OCI-M1 (cell line): ENCODE measurements at places on chromosomes 5 and 9.

DNA sequence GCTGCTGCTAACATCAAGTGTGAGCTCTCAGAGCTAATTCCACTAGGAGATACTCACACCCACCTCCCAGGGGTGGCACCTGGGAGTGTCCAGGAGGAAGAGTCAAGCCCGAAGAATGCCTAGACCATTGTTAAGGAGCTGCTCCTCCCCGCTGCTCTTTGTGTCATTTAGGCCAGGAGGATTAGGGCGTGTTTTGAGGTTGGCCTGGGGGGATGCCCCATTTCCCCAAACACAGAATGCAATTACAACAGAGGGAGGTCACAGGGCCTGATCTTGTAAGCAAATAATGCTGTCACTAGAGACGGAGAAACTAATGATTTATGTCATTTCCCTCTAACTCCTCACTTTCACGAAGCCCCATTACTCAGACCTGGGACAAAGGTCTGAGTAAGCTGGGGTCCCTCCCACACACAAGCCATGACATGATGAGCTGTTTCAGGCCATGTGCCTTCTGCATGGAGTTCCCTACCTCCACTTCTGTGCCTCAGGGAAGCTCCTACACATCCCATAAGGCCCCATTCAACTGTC is 312.5 kb downstream of the ACTL7B start:
- DNase-seq = no peak

- no peak for DNase-seq
Measured at GRCh38 chr5:126341906-126342630, 81.1 kb upstream of the GRAMD2B start.

- DNase-seq = no peak
Measured at GRCh38 chr9:2494562-2494961, 127.0 kb upstream of the VLDLR start.

GRCh38 chr9:119339056-119339455 is 30.2 kb downstream of the BRINP1 start:
- DNase-seq = no peak

- no peak for DNase-seq
Measured at GRCh38 chr5:72034770-72035169, 72.5 kb upstream of the MAP1B start.

GRCh38 chr5:154567155-154567554 is 89.1 kb upstream of the HAND1 start:
- no peak for DNase-seq

- no peak for DNase-seq
Measured at GRCh38 chr9:136194540-136194939, 10.4 kb downstream of the LHX3 start.

- peak; percentile 97 for DNase-seq
Measured at GRCh38 chr5:139482050-139482889, at the start of gene STING1. STING1 (minus strand) TSS chr5:139482758; CDS start chr5:139481704, 1,054 bp downstream.

DNA sequence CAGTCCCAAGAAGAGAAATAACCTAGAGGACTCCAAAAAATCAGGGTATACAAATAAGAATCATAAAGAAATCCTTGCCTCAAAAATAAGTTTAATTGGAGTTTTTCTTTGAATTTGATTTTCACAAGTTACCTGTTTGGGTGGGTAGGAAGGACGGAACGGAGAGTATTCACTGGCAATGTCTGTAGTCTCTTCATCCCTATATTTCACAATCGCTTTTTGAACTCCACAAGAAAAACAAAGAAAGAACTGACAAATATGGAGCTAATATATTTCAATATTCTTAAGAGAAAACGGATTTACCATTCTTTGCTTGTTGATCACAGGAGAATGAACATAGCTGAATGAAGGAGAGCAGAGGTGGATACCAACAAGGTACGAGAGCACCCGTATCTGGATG is 30.1 kb downstream of the MTMR12 start:
- DNase-seq = no peak

- DNase-seq = peak; percentile 68
Measured at GRCh38 chr5:147391781-147392180, 118.1 kb downstream of the DPYSL3 start.

GRCh38 chr5:173984218-173984617 is 4.8 kb upstream of the C5orf47 start:
- DNase-seq = peak; percentile 34

DNA sequence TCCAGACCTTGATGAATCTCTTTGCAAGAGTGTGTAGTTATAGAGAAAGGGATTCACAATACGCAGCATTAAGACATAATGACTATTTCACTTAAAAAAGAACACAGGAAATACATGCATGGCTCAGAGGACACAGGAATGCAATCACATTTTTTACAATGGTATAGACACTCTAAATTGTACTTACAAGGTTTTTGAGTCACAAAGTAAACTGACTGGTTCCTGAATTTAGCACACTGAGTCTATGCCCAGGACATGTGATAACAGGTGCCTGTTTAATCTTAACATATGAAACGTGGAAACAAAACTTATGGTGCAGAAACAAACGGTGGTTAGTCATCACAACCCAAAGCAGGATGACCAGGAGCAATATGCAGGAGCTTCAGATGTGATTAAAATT is 6.7 kb downstream of the EPB41L4A start:
- DNase-seq = no peak

DNA sequence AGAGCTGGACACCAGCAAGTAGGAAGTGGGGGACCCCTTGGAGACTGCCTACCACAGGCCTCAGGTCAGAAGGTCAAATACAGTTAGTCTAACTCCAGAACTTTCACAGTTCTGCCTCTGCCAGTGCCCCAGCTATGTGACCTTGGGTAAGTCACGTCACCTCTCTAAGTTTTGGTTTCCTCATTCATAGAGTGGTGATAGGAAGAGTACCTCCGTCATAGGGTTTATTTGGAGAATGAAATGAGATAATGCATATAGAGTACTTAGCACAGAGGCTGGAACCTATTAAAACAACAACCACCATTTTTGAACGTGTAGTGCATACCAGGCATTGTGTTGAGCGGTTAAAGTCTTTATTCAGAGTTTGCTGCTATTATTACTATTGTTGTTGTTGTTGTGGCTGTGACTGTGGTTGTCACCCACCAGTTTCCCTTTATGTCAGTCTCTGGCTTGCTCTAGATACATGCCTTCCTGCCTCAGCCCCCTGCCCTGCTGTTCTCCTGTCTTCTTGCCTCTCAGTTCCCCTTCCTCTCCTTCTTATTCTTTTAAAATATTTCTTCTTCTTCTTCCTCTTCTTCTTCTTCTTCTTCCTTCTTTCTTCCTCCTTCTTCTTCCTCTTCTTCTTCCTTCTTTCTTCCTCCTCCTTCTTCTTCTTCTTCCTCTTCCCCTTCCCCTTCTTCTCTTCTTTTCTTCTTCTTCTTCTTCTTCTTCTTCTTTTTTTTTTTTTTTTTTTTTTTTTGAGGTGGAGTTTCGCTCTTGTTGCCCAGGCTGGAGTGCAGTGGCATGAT is 67.8 kb downstream of the RALGPS1 start:
- no peak for DNase-seq

DNA sequence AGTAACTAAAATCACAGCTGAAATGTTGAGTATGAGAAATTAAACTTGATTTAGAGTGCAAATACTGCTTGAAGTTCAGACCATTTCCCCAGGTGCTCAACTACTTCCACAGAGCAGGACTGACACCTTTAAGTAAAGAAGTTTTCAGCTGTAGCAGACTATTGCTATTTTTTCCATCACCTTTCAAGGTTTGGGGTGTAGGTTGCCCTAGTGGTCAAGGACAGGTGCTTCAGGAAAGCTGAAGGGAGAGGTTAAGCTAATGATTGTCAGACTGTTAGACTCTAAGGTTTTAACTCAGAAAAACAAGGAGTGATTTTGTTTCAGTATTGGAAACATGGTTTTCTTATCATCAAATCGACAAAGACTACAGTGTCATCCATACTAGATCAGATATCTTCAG is 162.1 kb downstream of the CCDC192 start:
- no peak for DNase-seq

- DNase-seq = no peak
Measured at GRCh38 chr9:99016681-99017387, 73.1 kb downstream of the COL15A1 start.

DNA sequence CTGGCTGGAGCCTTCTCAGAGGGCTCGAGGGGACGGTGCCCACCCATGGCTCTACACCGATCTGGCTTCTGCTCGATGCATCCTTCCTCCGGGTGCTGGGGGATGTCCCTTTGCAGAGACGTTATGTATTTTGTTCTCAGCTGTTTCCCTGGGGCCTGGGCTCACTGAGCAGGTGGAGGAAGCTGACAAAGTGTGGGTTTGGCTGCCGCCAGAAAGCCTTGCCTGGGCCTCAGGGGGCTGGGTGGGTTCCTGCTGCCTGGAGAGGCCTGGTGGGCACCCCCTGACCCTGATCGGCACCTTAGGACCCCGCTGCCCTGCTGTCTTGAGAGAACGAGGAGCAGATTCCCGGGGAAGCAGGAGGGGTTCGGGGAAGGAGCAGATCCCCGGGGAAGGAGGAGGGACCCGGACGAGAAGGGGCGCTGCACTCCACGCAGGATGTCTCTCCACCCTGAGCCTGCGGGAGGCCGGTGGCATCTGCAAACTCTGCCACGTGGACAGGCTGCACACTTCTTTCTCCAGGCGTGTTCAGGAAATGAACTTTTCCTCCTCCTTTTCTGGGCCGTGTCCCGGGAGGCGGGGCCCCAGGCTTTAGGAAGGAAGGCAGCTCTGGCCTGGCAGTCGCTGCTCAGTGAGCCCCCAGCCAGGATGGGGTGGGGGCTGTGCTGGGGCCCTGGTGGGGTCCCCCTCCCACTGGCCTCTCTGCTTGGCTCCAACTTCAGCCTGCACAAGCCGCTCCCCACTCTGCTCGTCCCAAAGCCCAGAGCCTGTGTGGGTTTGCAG is 148.9 kb downstream of the RXRA start:
- DNase-seq = no peak

DNA sequence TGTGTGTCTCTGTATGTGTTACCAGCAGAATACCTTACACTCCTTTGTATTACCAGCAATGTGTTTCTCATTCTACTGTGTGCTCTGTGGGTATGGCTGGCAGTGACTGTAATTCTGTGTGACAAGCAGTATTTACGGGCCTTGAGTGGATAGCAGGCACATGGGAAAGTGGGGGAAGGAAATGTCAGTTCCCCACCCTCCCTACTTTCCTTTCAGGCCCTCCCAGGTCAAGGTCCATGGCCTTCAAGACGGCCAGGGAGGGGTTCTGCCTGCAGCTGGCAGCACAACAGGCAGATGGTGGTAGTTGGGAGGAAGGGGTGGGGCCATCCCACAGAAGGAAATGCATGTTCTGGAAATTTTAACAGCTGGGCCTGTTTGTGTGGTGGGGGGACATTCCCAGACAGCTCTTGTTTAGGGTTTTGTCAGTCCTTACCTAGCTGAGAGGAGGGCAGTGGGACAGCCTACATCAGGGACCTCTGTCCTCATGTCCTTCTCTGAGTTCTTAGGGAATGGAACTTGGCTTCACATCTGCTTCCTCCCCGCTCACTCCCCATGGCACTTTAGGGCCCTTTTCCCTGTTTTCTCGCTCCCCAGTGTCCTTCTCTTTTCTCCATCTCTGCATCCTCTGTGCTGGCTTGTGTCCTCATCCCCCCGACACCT is 14.6 kb upstream of the TNIP1 start:
- DNase-seq = no peak
